ENCODE measurements at places on chromosomes 7 and 10. TPM values are rescaled to one million over a fixed set of nuclear protein-coding genes. Genes with fewer than 3 reads are reported as not detected.

Gene HKDC1
- 1.9 TPM for total RNA-seq

DNA sequence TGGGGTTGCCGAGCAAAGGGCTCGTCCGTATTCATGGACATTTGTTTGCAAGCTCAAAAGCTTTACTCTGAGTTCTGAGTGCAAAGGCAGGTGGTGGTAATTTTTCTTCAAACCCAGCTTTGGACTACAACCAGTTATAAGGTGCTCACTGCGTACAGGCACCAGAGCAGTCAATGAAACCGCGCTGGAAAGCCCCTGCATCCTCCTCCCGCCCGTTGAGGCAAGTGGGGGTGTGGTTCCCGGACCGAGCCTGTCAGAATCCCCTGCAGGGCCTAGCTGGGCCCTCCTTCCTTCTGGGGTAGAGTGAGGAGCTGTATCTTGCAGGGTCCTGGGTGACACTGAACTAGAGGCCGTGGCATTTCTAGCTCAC is 22.3 kb downstream of the AMZ1 start:
- DNase-seq, result no peak
- H3K27ac ChIP-seq, result no peak overlapping the region
- no peaks in the 10 kb centered on the region for H3K27me3 ChIP-seq
- peak overlapping the region; percentile 37 for H3K4me3 ChIP-seq

DNA sequence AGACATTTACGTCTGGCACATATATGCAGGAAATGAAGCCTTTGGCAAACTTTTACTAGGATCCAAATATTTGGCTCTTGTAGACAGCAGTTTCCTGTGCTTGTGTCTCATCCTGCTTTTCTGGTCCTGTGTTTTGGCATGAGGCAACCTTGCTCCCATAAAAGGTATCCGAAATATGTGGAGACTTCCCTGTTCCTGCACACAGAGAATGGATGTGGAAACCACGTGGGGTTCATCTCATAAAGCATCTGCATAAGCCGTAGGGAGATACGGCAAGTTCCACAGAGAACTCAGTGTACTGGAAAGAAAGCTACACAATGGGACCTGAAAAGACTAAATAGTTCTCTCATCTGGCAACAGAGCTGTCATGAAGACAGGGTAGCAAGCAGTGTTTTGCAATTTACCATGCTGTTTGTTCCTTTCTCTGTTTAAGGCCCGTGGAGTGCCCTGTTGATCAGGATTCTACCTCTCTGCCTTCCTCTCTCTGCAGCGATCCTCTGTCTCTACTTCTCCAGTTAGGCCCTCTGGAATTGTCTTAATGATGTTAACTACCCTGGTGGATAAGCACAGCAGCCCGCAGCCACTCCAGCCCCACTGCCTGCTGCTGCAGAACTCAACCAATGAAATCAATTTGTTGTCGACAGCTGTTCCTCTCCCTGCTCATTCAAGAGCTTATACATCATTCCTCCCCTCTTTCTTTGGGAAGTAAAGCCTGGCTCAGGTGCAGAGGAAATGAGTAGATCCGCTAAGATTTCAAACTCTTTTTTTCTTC is 293.6 kb downstream of the CSTF2T start:
- H3K4me3 ChIP-seq, result no peak overlapping the region
- no peaks in the 10 kb centered on the region for H3K36me3 ChIP-seq
- no peak for DNase-seq
- H3K27me3 ChIP-seq, result no peaks in the 10 kb centered on the region

- H3K27ac ChIP-seq, result no peak overlapping the region
- DNase-seq, result no peak
- no peaks in the 10 kb centered on the region for H3K4me1 ChIP-seq
- H3K4me3 ChIP-seq, result no peak overlapping the region
- no peaks in the 10 kb centered on the region for H3K27me3 ChIP-seq
Observed at GRCh38 chr10:127345231-127345965, 149.0 kb upstream of the INSYN2A start.

GRCh38 chr10:6110136-6110535 is 21.3 kb downstream of the RBM17 start:
- peaks cover 10% of the 10 kb centered on the region for H3K4me1 ChIP-seq
- no peaks in the 10 kb centered on the region for H3K27me3 ChIP-seq
- peaks cover 79% of the 10 kb centered on the region for H3K36me3 ChIP-seq
- no peak overlapping the region for H3K4me3 ChIP-seq

Gene ANKRD2
- total RNA-seq, result not detected

Gene RASSF4
- 1.9 TPM for total RNA-seq

DNA sequence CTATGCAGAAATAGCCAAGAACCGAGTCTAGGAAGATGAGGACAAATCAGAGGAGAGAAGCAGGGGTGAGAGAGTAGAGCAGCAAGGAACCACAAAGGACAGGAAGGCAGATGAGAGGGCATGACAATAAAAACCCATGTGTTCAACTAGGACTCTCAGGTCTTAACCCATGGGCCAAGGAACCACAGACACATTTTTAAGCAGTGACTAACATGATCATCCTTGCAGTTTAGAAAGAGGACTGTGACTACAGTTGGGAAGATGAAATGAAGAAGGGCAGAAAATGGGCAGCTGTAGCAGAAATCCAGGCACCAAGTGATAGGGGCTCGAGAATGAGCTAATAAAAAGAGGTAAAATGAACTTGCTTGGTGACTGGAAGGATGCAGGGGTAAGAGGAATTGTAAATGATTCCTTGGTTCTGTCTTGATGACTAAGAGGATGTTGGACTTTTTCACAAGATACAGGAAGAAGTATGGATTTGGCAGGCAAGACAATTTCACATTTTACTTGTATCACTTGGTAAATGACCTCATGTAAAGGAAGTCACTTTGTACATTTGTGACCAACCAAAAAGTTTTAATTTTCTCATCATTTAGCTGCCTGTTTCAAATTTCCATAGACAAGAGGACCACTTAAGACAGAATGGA is 22.8 kb downstream of the SGMS1 start:
- H3K27ac ChIP-seq, result no peak overlapping the region
- H3K4me1 ChIP-seq, result peaks cover 30% of the 10 kb centered on the region
- H3K4me3 ChIP-seq, result no peak overlapping the region
- no peaks in the 10 kb centered on the region for H3K27me3 ChIP-seq

Gene GCC1
- total RNA-seq, result 19.6 TPM

DNA sequence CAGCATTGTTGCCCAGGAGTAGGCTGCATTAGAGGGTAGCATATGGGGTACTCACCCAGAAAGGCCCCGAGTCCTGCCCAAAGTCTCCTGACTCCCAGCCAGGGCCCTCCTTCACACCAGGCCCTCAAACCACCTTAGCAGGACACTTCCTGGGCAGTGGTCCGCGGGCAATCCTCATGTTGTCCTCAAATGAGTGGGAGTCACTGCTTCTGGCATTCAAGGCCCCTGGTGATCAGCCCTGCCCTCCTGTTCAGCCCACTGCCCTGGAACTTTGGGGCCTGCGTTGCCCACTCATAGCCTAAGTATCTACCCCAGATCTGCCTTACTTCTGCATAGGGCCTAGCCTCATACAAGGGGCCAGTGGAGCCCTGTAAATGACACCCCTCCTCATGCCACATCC is 70.9 kb upstream of the PRLHR start:
- no peak for DNase-seq
- H3K4me1 ChIP-seq, result peaks cover 9% of the 10 kb centered on the region
- no peak overlapping the region for H3K27ac ChIP-seq
- no peak overlapping the region for H3K4me3 ChIP-seq

DNA sequence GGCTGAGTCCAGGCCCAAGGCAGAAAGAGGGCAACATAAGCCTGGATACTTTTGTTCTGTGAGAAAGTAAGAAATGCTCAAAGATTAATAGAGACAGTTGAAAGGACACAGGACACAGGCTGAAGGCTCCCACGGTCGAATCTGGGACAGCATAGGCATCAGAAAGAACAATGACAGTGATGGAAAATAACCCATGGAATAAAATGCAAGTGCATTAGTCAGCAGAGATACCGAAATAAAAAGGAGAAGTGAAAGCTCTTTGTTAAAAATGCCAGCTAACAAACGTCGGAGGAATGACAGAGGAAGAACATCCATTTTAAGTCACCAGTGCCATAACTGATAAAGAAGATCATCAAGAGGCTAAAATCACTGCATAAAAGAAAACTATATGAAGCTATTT is 19.6 kb upstream of the AGAP5 start:
- no peak overlapping the region for H3K4me3 ChIP-seq
- no peak overlapping the region for H3K27ac ChIP-seq
- no peaks in the 10 kb centered on the region for H3K27me3 ChIP-seq
- no peaks in the 10 kb centered on the region for H3K4me1 ChIP-seq
- DNase-seq, result no peak
- peaks cover 60% of the 10 kb centered on the region for H3K36me3 ChIP-seq

Gene SLC39A12
- total RNA-seq, result not detected

DNA sequence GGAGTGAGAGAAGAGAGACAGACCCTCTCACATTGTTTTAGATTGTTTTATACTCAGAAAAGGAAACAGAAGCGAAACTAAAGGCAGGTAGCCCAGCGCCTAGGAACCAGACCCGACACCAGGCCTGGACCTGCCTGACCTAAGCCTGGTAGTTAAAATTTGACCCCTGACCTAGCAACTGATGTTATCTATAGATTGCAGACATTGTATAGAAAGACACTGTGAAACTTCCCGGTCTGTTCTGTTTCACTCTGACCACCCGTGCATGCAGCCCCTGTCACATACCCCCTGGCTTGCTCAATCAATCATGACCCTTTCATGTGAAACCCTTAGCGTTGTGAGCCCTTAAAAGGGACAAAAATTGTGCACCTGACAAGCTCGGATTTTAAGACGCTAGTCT is 31.6 kb downstream of the VIPR2 start:
- no peaks in the 10 kb centered on the region for H3K27me3 ChIP-seq
- no peak overlapping the region for H3K4me3 ChIP-seq
- no peaks in the 10 kb centered on the region for H3K4me1 ChIP-seq
- H3K27ac ChIP-seq, result no peak overlapping the region

GRCh38 chr7:28509251-28510025 is 97.1 kb downstream of the CREB5 start:
- H3K4me1 ChIP-seq, result no peaks in the 10 kb centered on the region
- no peaks in the 10 kb centered on the region for H3K27me3 ChIP-seq
- H3K36me3 ChIP-seq, result no peaks in the 10 kb centered on the region
- DNase-seq, result no peak
- H3K4me3 ChIP-seq, result no peak overlapping the region

DNA sequence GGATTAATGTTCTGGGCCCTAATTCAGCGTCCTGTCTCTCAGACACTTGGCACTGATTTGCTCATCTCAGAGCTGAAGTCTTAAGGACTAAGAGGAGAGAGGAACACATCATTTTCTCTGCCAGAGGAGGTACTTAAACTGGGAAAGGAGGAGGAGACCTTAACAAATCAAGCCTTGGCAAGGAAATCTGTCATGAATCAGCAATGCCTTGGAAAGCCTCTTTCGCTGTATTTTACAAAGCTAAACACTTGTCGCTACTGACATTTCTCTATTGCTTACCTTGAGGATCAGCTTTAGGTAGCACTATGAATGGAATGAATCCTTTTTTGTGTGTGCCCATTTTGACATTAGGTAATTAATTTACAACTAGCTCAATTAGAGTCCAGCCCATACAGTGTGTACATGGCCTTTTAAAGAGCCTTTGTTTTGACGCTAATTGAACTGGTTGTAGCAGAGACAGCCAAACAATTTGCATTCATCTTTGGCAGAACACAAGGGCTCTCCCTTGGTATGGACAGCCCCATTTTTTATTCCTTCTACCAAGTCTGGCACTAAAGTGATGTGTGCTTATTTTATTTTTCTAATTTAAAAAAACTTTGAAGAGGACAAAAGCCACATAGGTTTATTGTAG is 37.4 kb downstream of the AUTS2 start:
- DNase-seq, result no peak
- no peaks in the 10 kb centered on the region for H3K27me3 ChIP-seq
- no peaks in the 10 kb centered on the region for H3K4me1 ChIP-seq
- H3K27ac ChIP-seq, result no peak overlapping the region
- H3K36me3 ChIP-seq, result no peaks in the 10 kb centered on the region
- no peak overlapping the region for H3K4me3 ChIP-seq

GRCh38 chr10:57689596-57690297 is 577.9 kb downstream of the IPMK start:
- H3K27me3 ChIP-seq, result no peaks in the 10 kb centered on the region
- no peaks in the 10 kb centered on the region for H3K4me1 ChIP-seq
- DNase-seq, result no peak

Gene SYCE1
- total RNA-seq, result 1.1 TPM

Gene TCF7L2
- 2.8 TPM for total RNA-seq

- no peak overlapping the region for H3K4me3 ChIP-seq
- no peaks in the 10 kb centered on the region for H3K36me3 ChIP-seq
- H3K27me3 ChIP-seq, result no peaks in the 10 kb centered on the region
- no peaks in the 10 kb centered on the region for H3K4me1 ChIP-seq
Observed at GRCh38 chr7:108535257-108535656, 9.3 kb upstream of the PNPLA8 start.

Gene VPS37D
- total RNA-seq, result 0.22 TPM

GRCh38 chr7:49229246-49229645 is 304.9 kb downstream of the CDC14C start:
- no peaks in the 10 kb centered on the region for H3K36me3 ChIP-seq
- H3K4me3 ChIP-seq, result no peak overlapping the region
- DNase-seq, result no peak
- no peak overlapping the region for H3K27ac ChIP-seq
- no peaks in the 10 kb centered on the region for H3K27me3 ChIP-seq

GRCh38 chr10:19853831-19854230 is 37.6 kb downstream of the PLXDC2 start:
- no peak overlapping the region for H3K4me3 ChIP-seq
- no peaks in the 10 kb centered on the region for H3K4me1 ChIP-seq
- H3K27me3 ChIP-seq, result no peaks in the 10 kb centered on the region
- no peak overlapping the region for H3K27ac ChIP-seq
- DNase-seq, result no peak
- no peaks in the 10 kb centered on the region for H3K36me3 ChIP-seq

Gene GPR85
- total RNA-seq, result not detected

DNA sequence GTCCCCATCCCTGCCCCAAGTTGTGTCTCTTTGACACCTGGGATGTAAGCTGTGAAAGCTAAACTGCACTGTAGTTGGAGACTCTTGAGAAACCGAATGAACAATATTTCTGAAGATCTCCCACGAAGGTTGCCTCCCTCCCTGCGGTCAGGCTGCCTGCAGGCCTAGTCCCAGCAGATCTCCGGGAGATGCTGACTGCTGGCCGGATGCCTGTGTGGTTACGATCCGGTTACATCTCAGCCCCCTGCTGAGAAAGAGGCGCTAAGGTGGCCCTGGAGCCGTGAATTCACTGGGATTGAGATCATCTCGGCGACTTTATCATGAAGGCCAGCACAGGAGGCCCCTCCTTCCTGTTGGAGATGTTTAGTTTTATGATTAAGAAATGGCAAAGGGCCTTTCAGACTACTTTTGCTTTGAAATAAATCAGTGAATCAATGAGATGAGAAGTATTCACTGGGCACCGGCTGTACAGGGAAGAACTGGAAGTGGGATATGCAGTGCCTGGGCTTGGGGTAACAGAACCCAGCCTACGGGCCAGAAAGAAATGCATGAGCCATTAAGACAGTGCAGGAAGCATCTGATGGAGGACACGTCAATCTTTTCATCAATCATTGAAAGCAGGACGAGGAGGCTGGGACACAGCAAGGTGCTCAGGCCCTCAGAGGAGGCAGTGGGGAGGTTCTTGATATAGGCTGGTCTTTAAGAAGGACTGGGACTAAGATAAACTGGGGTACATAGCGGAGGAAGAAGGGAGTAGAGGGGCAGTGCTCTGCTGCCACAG is 177.6 kb downstream of the PRKAG2 start:
- no peak overlapping the region for H3K27ac ChIP-seq
- H3K4me3 ChIP-seq, result no peak overlapping the region
- DNase-seq, result no peak
- no peaks in the 10 kb centered on the region for H3K27me3 ChIP-seq
- H3K36me3 ChIP-seq, result peaks cover 15% of the 10 kb centered on the region

All from naive thymus-derived CD4-positive, alpha-beta T cell (primary cell).